ENCODE measurements at places on chromosomes 2 and 18. TPM values are rescaled to one million over a fixed set of nuclear protein-coding genes. Genes with fewer than 3 reads are reported as not detected.
A peak's percentile ranks its signal among the peaks of the same experiment; 100 is the strongest.

INPP5D gene
- total RNA-seq = 3.5 TPM

CLEC4F gene
- total RNA-seq = not detected

MYO1B gene
- total RNA-seq = 259 TPM

NEB gene
- total RNA-seq = 13.2 TPM

CD28 gene
- total RNA-seq = 0.16 TPM

GBX2 gene
- not detected for total RNA-seq

C2orf72 gene
- 89.3 TPM for total RNA-seq

- no peaks in the 10 kb centered on the region for H3K27me3 ChIP-seq
- no peaks in the 10 kb centered on the region for H3K36me3 ChIP-seq
Observed at GRCh38 chr2:34567128-34567527, 968.0 kb upstream of the FAM98A start.

DNA sequence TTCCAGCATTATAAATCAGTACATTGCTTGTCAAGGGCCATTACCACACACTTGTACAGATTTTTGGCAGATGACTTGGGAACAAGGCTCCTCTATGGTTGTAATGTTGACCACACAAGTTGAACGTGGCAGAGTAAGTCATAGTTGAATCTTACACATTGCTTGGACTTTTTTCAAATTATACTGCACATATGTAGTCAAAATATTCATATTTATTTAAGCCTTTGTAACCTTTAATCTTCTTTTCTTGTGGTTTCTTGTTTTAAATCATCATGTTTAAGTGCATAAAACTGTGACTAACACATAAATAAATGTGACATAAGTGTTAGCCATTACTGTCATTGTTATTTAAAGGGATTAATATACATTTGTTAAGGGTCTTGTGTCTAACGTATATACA, 52.1 kb upstream of the EPB41L5 start:
- H3K4me1 ChIP-seq = no peaks in the 10 kb centered on the region
- H3K36me3 ChIP-seq = no peaks in the 10 kb centered on the region
- H3K27me3 ChIP-seq = no peaks in the 10 kb centered on the region

- no peaks in the 10 kb centered on the region for H3K27me3 ChIP-seq
- no peaks in the 10 kb centered on the region for H3K36me3 ChIP-seq
- H3K4me3 ChIP-seq = no peak overlapping the region
- DNase-seq = peak; percentile 75
- no peaks in the 10 kb centered on the region for H3K4me1 ChIP-seq
Observed at GRCh38 chr2:41869542-41870264, 178.1 kb upstream of the PKDCC start.

DNA sequence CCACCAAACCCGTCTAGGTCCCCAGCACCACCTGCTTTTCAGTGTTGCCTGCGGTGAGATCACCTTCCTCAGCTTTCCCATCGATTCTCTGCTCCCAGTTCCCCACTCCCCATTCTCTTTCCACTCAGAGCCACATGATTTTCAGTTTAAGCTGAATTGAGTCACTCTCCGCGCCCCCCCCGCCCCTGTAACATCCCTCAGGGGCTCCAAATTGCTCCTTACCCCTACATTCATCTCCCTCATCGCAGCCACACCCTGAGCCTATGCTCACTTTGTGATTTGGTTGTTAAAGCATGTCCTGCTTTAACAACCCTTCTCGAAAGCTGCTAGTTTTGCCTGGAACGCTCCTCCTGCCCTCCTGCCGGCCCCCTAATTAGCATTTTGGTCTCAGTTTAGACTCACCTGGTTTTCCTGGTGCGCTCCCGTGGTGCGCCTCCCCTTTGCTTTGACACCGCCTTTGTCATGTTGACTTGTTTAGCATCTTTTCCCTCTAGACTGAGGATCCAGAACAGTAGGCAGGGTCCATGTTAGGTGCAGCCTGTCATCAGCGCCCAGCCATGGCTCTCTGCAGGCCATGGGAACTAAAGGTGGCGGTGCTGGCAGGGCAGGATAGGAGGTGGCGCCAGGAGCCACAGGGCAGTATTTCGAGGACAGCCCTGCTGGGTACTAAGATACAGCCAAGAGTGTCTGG, 60.8 kb downstream of the ST3GAL5 start:
- H3K36me3 ChIP-seq = no peaks in the 10 kb centered on the region

DNA sequence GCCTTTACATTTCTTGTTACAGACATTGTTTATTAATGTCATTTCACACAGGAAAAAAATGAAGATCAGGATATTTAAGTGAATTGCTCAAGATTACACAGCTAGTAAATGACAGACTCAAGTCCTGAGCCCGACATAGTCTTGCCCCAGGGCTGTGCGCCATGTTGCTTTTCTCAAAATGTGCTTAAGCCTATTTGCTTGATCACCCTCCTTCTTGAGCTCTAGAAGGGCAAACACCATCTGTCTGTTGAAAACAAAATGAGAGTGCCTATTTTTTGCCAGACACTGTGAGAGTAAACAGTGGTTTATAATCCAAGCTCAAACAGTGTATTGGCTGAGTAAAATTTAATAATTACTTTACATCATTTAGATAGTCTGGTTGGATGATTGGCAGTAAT, 34.8 kb upstream of the HNMT start:
- H3K4me3 ChIP-seq = no peak overlapping the region
- DNase-seq = no peak
- no peaks in the 10 kb centered on the region for H3K36me3 ChIP-seq
- no peaks in the 10 kb centered on the region for H3K27me3 ChIP-seq
- H3K4me1 ChIP-seq = no peaks in the 10 kb centered on the region

- no peak overlapping the region for H3K27ac ChIP-seq
- DNase-seq = no peak
- H3K4me1 ChIP-seq = no peaks in the 10 kb centered on the region
- no peak overlapping the region for H3K4me3 ChIP-seq
- H3K27me3 ChIP-seq = no peaks in the 10 kb centered on the region
Observed at GRCh38 chr18:61850756-61851155, 42.1 kb downstream of the RNF152 start.

DNA sequence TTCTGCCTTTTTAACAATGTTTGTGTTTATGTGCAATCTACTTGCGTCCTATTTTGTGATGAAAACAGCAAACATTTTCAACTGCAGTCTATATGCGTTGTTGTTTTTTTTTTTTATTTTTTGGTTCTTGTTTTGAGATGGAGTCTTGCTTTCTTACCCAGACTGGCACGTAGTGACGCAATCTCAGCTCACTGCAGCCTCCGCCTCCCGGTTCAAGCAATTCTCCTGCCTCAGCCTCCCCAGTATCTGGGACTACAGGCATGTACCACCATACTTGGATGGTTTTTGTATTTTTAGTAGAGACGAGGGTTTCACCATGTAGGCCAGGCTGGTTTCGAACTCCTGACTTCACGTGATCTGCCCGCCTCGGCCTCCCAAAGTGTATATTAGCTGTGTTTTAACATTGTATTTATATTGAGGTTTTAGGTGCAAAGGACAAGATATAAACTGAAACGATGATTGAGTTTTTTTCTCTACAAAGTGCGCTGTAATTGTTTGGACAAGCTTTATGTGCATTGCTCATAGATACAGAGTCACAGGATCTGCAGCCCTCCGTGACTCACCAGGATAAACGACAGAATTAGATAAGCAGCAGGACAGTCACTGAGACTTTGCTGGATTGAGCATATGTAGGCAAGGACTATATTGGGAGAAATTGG, 17.4 kb downstream of the CDH7 start:
- no peak for DNase-seq
- H3K27me3 ChIP-seq = no peaks in the 10 kb centered on the region
- H3K4me1 ChIP-seq = no peaks in the 10 kb centered on the region
- no peaks in the 10 kb centered on the region for H3K36me3 ChIP-seq

DNA sequence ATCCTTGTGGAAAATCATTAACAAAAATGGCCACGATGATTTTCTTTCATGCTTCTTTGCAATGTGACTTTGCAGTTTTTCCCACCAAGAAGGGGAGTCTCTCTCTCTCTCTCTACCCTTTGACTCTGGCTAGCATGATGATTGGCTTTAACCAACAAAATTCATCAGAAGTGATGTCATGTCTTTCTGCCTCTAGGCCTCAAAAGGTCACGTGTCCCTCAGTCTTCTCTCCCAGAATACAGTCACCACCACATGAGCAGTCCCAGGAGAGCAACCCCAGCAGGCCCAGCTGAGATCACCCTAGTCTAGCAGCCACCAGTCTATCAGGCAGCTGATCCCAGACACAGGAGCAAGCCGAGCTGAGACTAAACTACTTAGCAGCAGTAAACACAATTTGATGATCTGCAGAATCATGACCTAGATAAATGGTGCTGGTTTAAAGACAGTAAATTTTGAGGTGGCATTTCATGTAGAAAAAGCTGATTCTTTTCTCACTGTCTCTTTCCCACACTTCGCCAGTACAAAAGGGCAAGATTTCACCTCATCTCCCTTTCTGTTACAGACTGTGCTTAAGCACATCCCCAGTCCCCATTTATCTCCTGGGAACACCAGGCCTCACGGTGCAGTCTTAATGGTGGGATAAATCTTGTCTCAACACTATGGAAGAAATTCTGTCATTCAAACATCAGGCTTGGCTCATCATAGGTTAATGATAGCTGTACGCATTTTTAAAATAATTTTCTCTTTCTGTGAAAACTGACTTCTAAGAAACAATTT, 132.7 kb downstream of the SCG2 start:
- H3K27me3 ChIP-seq = no peaks in the 10 kb centered on the region
- H3K27ac ChIP-seq = no peak overlapping the region
- no peaks in the 10 kb centered on the region for H3K36me3 ChIP-seq
- H3K4me3 ChIP-seq = no peak overlapping the region
- no peaks in the 10 kb centered on the region for H3K4me1 ChIP-seq

- peaks cover 3% of the 10 kb centered on the region for H3K4me1 ChIP-seq
- no peak overlapping the region for H3K4me3 ChIP-seq
- no peaks in the 10 kb centered on the region for H3K27me3 ChIP-seq
- H3K36me3 ChIP-seq = no peaks in the 10 kb centered on the region
Observed at GRCh38 chr2:85924522-85924921, 35.7 kb upstream of the ST3GAL5 start.

GRCh38 chr2:104040771-104041170, 813.1 kb upstream of the POU3F3 start:
- no peak overlapping the region for H3K27ac ChIP-seq
- H3K4me3 ChIP-seq = no peak overlapping the region
- no peaks in the 10 kb centered on the region for H3K36me3 ChIP-seq
- no peaks in the 10 kb centered on the region for H3K27me3 ChIP-seq
- DNase-seq = no peak
- H3K4me1 ChIP-seq = no peaks in the 10 kb centered on the region

DNA sequence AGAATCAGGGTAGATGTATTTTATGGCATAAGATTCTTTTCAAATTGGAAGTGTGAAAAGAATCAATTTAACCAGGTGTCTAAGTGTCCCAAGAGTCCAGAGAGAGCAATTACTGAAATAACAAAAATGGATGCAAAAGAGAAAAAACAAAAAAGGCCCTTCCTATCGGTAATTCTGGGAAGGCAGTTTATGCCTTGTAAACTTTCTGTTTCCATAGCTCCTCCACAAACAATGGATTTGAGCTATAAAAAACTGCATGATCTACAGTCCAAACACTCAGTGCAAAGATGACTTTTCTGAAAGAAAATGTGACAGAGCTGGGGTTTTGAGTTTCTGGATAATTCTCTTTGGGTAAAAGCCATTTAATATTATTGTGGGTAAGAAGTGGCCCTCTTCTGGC, 366.1 kb downstream of the EN1 start:
- no peaks in the 10 kb centered on the region for H3K27me3 ChIP-seq
- H3K27ac ChIP-seq = no peak overlapping the region
- no peaks in the 10 kb centered on the region for H3K36me3 ChIP-seq
- DNase-seq = no peak
- H3K4me3 ChIP-seq = no peak overlapping the region
- no peaks in the 10 kb centered on the region for H3K4me1 ChIP-seq

DNA sequence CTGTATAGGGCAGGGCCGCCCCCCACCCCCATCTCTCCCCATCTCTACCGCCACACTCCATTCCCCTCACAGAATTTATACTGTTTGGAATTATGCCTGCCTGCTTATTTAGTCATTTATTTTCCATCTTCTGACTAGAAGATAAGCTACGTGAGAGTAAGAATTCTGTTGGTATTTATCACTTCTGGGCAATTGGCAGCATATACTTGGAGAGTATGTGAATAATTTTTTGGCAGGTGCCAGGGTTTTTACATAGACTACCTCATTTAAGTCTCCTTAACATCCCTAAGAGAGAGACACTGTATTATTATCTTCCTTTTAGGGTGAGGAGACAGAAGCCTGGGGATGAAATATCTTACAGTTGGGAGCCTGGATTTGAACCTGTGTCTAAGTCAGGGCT, 45.0 kb downstream of the SLC4A1AP start:
- DNase-seq = no peak
- no peak overlapping the region for H3K4me3 ChIP-seq
- H3K27ac ChIP-seq = no peak overlapping the region
- H3K4me1 ChIP-seq = no peaks in the 10 kb centered on the region
- no peaks in the 10 kb centered on the region for H3K27me3 ChIP-seq

DNA sequence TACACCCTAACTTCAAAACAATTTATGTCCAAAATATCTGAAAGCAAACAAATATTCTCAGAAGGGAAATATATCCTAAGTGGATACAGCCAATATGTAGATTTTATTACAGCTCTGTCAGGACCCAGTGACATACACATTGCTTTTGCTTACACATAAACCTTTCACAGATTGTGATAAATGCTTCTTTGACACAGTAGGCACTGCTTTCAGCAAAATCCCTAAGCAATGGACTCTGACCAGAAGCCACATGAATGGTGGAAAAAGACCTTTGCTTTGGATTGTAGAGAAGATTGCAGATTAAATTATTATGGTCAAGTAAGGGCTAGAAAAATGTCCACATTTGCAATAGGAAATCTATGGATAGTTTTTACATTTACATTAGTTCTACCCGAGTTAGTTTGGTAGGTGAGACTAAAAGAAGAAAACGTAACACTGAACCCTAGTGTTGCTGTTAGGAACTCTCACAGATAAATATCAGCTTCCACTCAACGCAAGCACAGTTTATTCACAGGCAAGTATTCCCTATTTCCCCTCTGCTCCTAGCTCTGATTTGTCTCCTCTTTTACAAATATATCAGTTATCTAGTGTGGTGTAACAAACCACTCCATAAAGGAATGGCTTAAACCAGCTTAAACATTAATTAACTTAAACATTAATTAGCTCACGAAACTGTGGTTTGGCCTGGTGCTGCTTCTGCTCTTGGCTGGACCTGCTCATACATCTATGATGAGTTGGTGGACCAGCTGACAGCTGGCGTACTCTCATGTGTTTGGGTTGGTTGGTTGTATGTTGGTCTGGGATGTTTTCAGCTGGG, 23.6 kb upstream of the SERPINE2 start:
- no peaks in the 10 kb centered on the region for H3K27me3 ChIP-seq
- no peak for DNase-seq
- no peaks in the 10 kb centered on the region for H3K36me3 ChIP-seq
- H3K4me3 ChIP-seq = no peak overlapping the region
- H3K27ac ChIP-seq = no peak overlapping the region

- peaks cover 5% of the 10 kb centered on the region for H3K4me1 ChIP-seq
- H3K27me3 ChIP-seq = no peaks in the 10 kb centered on the region
- H3K4me3 ChIP-seq = no peak overlapping the region
- no peaks in the 10 kb centered on the region for H3K36me3 ChIP-seq
- DNase-seq = no peak
Observed at GRCh38 chr2:226544596-226545210, 254.9 kb downstream of the IRS1 start.

- no peak overlapping the region for H3K4me3 ChIP-seq
- no peaks in the 10 kb centered on the region for H3K27me3 ChIP-seq
- H3K27ac ChIP-seq = no peak overlapping the region
- no peaks in the 10 kb centered on the region for H3K36me3 ChIP-seq
- H3K4me1 ChIP-seq = no peaks in the 10 kb centered on the region
Observed at GRCh38 chr2:24657818-24658217, 135.4 kb downstream of the PTRHD1 start.

- no peaks in the 10 kb centered on the region for H3K4me1 ChIP-seq
- H3K27me3 ChIP-seq = no peaks in the 10 kb centered on the region
- no peak overlapping the region for H3K4me3 ChIP-seq
- no peaks in the 10 kb centered on the region for H3K36me3 ChIP-seq
- peak; percentile 37 for DNase-seq
Observed at GRCh38 chr2:238554468-238555315, 128.0 kb downstream of the ASB1 start.
